HuH-7.5 (cell line): ENCODE measurements at places on chromosomes 3 and 15.

- DNase-seq = no peak
Observed at GRCh38 chr15:27535445-27536129, 563.5 kb downstream of the OCA2 start.

- no peak for DNase-seq
Observed at GRCh38 chr15:72365844-72366243, 10.0 kb downstream of the HEXA start.

DNA sequence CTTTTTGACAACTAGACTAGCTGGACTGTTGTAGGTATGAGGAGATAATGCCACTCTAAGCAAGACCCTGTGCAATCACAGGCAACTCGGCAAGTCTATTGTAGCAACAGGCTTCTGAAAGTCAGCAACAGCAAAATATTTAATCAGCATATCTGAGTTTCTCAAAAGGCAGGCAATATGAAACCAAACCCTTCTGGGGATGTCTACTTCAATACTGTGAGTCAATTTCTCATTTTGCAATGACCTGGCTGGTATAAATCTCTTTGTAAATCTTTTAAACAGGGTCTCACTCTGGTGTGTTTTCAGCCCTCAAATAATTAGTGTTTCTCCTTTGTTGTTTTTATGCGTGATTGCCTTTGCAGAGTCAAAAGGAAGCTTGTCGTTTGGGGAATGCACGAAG is 1044.5 kb downstream of the NTRK3 start:
- no peak for DNase-seq

DNA sequence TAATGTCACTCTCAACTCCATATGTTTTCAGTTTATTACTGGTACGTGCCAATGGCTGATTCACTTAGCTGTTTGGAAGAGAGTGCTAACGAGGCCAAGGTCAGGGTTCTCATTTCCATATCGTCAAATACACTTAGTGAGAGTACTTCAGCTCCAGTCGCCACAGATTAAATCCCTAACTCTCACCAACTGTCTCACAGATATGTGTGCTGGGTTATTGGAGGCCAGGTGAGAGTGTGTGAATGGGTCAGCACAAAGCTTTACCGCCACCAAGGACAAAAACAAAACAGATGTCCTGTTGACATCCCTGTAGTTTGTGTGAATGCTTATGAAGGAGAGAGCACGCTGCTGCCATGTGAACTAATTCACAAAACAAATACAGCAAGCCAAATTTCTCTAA is 133.5 kb upstream of the TBL1XR1 start:
- DNase-seq = no peak

DNA sequence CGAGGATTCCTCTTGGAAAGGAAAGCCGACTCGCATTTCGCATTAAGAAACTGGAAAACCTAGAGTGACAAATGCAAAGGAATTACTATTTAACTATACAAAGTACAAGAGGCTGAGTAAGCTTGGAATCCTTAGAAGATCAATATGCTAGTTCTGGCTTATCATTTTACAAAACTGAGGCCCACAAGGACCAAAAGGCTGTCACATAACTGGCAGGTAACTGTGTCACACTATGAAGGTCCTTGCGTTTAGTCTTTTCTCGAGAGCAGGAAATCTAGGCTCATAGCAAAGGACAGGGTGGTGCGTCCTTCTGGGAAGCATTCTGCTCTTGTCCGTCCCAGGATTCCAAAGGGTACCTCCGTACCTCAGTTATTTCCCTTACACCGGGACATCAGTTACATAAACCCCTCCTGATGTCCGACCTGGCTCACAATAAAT is 629 bp downstream of the RPL24 start:
- DNase-seq = no peak

DNA sequence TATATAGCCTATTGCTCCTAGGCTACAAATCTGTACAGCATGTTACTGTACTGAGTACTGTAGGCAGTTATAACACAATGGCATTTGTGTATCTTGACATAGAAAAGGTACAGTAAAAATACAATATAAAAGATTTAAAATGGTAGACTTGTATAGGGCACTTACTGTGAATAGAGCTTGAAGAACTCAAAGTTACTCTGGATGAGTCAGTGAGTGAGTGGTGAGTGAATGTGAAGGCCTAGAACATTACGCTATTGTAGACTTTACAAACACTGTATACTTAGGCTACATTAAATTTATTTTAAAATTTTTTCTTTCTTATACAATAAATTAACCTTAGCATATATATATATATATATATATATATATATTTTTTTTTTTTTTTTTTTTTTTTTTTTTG is 140.0 kb upstream of the UBE2E1 start:
- no peak for DNase-seq

DNA sequence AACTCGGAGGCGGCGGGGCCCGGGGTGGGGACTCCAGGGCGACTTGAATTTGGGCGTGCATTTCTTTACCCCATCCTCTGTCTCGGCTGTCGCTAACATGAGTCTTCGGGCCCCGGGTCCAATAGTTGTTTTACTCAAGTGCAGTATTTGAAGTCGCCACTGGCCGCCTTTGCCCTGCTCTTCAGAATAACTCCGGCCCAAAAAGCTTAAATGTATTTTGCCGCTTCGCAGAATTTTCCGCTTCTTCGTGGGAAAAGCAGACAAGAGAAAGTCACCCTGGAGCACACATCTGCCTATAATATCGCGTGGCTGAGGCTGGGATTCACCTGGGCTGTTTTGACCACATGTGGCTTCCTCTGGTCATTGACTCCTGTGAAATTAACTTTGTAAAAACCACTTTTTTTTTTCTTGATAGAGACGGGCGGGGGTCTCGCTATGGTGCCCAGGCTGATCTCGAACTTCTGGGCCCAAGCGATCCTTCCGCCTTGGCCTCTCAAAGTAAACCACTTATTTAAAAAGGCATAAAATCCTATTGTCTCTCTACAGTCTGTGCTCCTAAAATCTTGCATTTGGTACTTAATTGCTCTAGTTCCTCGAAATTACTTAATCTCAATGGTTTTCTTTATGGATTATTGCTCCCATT is 676 bp downstream of the CNOT10 start:
- no peak for DNase-seq

GRCh38 chr3:115086344-115086743 is 60.7 kb downstream of the ZBTB20 start:
- DNase-seq = no peak

DNA sequence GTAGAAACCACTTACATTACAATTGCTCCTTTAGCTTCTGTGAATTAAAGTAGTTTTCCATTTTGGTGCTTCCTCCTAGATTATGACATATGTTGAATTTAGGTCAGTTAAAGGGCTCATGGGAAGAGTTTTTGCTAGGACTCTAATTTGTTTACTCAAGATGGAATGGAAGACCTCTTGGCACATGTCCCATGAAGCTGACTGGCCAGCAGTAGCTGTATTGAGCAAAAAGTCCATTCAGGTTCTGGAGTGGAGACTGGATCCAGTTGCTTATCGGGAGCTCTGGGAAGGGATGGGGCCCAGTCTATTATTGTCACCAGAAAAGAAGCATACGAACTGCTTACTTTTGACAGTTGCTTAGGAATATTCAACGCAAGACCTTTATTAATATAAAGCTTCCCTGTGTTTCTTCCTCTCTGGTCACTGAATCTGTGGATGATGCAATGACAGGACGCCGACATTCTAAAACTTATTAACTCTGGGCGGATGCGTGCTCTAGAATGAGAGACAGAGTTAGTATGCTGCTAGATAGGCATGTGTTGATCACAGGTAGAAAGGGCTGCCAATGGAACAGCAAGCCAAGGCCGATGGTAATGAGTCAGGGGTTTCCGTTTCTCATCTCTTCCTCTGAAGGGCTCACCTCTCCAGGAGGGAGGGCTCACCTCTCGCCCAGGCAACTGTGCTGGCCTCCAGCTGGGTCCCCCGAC is 155.8 kb downstream of the NR1D2 start:
- DNase-seq = peak; percentile 35

GRCh38 chr3:142999881-143000280 is 1.5 kb upstream of the U2SURP start:
- no peak for DNase-seq

- no peak for DNase-seq
Observed at GRCh38 chr15:96047255-96047931, 283.1 kb upstream of the NR2F2 start.

DNA sequence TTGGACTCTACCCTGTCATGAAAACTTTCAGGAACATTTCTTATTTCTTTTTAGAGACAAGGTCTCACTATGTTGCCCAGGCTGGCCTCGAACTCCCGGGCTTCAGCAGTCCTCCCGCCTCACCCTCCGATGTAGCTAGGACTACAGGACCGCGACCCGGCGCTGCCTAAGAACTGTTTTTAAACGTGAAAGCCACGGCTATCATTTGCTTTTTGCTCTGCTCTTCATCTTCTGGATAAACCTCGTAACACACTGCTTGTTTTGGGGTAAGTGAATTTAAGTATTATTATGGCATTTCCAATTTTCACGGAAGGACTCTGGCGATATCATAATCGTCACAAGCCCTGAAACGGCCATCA is 14.3 kb upstream of the CCNL1 start:
- DNase-seq = no peak

DNA sequence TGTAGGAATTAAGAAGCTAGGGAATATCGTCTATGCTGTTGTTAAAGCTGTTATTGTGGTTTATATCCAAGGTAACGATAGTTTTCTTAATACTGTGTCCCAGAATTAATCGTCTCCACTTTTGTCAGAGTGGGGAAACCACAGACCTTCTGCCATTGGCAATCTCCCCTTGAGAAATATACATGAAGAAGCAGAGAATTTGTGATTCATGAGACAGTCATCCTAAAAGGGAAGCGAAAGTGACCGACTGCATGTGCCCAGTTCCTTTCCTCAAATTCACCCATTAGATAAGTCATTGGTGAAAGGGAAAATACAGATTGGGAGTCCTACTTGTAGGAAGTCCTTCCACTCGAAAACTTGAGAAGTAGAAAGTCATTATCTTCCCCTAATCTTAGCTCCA is 26.6 kb downstream of the DIPK2A start:
- no peak for DNase-seq

- DNase-seq = no peak
Observed at GRCh38 chr3:165805946-165806561, 31.2 kb downstream of the BCHE start.

GRCh38 chr3:59367150-59367549 is 317.3 kb upstream of the CFAP20DC start:
- no peak for DNase-seq

- no peak for DNase-seq
Observed at GRCh38 chr3:46080969-46081345, 53.7 kb upstream of the XCR1 start.

DNA sequence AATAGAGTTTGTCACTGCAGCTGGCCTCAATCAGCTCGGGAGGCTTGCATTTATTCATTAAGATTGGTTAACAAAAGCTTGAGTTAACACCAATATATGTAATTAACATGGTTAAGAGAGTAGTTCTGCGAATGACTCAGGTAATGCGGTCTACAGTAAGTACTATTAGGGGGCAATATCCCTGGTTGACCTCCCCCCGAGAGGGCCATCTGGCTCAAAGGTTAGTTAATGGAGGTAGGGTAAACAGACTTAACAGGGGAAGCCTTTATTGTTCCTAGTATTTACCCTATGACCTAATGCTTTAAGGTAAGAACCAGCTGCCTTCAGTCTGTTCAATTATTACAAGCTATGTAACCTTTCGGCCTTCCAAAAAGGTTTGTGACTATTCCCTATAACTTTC is 403.3 kb upstream of the SGO1 start:
- DNase-seq = no peak

DNA sequence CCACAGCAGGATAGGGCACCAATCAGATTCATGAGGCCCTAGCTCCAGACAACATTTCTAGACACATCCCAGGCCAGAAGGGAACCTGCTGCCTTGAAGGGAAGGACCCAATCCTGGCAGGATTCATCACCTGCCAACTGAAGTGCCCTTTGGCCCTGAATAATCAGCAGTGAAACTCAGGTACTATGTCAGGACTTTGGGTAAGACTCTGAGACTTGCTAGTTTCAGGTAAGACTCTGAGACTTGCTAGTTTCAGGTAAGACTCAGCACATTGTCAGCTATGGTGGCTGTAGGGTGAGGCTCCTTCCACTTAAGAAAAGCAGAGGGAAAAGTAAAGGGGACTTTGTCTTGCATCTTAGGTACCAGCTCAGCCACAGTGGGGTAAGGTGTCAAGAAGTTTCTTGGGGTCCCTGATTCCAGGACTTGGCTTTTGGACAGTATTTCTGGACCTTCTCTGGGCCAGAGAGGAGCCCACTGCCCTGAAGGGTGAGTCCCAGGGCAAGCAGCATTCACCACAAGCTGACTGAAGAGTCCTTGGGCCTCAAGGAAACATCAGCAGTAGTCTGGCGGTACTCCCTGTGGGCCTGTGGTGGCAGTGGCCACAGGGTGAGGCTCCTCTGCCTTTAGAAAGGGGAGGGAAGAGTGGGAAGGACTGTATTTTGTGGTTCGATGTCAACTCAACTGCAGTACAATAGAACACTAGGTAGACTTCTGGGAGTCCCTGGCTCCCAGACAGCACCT is 13.7 kb upstream of the COL8A1 start:
- DNase-seq = no peak

- DNase-seq = no peak
Observed at GRCh38 chr3:40938591-40938990, 260.7 kb upstream of the CTNNB1 start.

DNA sequence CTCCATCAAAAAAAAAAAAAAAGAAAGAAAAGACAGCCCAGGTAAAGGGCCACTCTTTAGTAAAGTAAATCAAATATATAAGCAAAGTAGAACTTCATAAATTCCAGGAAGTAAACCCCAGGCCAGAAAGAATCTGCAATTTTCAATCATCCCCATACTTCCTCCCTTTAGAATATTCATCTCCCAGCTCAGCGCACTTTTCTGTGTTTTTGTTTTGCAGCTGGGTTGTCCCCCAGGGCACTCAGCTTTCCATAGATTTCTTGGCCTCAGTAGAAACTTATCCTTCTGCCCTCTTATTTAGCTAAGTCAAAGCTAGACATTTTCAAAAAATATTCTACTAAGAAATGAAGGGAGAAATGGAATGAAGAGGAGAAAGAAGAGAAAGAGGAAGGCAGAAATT is 24.0 kb upstream of the SPRED1 start:
- no peak for DNase-seq

DNA sequence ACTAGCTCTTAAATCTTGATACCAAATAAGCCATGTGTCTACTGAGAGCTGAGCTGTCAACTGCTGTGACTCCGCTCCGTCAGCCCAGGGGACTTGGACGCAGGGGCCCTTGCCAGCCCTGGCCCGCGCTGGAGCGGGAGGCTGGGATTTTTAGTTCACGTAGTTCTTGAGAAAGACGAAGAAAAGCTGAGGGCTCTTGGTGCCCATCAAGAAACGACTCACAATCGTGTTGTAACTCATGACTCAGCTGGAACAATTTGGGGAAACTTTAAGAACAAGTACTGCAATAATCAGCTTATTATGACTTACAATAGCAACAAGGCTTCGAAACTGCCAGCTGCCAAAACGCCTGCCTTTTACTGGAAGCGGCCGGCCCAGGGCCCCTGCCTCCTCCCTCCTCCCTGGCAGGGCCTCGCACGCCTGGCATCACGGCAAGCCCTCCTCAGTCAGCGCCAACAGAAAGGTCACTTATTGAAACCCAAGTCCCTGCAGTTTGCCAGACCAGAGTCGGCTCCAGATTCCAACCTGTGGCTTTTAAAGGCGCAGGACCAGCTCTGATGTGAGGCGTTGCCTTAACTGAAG is 60.3 kb downstream of the RGMA start:
- DNase-seq = no peak

GRCh38 chr3:160474416-160474838 is 24.8 kb upstream of the TRIM59 start:
- no peak for DNase-seq
